ENCODE measurements at places on chromosomes 1 and 21.

- peak; percentile 16 for DNase-seq
These were observed 380.8 kb downstream of the HHIPL2 start for GRCh38 chr1:222167111-222167510.

GRCh38 chr1:156836041-156836654, 19.5 kb upstream of the SH2D2A start:
- DNase-seq, result no peak

DNA sequence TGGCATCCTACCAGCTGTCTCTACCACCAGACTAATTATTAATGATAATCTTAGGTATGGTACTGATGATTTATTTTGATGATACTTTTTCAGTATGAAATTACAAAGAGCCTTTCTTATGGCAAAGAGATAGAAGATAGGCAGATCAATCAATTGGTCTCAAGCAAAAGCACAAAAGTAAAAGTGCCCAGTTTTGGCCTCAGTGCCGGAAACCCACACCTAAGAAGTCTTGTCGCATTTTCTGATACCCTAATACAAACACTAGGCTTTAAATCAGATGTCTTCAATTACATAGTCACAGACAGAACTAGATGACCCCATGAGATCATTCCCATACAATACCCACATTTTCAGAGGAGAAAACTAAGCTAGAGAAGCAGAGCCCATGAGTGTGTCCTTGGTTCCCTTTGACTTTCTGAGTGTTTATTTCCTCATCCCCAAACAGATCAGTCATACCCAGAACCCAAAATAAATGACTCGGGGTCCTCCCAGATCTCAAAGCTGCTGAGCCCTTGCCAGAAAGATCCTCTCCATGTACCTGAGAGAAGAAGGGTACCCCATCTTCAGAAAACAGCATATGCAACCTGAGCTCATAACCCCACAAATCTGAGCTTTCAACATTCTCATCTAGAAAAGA, 7.7 kb downstream of the ITPKB start:
- DNase-seq, result no peak

GRCh38 chr1:34870395-34870794, 10.8 kb upstream of the SMIM12 start:
- peak; percentile 56 for DNase-seq

DNA sequence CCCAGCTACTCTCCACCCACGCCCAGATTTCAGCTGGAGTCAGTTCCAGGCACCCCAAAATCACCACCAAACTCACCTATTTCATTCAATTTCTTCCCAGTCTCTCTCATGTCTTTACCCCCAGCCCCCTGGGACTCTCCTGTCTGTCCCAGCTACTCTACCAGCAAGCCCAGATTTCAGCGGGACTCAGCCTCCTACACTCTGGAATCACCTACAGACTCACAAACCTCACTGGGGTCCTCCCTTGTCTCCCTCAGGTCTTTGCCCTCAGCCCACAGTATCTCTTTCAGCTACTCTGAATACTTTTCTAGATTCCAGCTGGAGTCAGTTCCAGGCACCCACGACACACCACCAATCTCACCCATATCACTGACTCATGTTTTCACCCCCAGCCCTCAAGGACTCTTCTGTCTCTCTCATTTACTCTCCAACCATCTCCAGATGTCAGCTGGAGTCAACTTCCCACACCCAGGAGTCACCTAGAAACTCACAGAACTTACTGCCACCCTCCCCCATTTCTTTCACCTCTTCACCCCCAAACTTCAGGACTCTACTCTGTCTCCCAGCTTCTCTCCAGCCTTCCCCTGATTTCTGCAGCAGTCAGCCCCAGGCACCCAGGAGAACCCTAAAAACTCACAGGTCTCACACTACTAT, 1529.3 kb upstream of the TPTE start:
- DNase-seq, result no peak

DNA sequence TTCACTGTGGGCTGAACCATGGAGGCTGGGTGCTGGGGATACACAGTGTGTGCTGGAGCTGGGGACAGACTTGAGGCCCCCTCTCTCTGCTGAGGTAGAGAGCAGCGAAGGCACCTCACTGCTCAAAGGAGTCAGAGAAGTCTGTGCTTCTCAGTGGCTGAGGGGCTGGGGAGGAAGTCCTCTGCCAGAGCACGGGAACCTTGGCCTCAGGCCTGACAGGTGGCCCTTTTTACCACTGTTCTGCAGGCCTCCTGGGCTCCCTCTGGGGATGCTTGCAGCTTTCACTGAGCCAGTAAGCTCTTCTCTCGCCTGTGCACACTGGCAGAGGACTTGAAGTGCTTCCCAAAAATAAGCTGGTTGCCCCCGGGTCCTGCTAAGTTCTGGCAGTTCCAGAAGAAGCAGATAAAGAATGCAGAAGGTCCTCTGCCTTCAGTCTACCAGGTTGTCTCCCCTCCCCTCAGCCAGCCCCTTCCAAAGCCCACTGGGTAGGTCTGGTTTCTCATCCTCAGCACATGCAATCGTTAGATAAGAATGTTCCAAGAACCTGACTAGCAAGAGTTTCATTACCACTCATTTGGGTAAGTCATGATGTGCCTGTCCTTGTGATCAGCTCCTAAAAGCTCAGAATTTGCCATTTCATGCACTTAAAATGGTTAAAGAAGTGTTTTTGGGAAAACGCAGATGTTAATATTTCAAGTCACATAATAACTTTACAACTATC, 53.9 kb downstream of the TENT5C start:
- DNase-seq, result no peak

GRCh38 chr21:36804874-36805611, 106.1 kb downstream of the SIM2 start:
- no peak for DNase-seq

GRCh38 chr21:39984286-39984991, 117.2 kb downstream of the PCP4 start:
- DNase-seq, result no peak

- DNase-seq, result no peak
These were observed 159.9 kb upstream of the JUN start for GRCh38 chr1:58943776-58944175.

DNA sequence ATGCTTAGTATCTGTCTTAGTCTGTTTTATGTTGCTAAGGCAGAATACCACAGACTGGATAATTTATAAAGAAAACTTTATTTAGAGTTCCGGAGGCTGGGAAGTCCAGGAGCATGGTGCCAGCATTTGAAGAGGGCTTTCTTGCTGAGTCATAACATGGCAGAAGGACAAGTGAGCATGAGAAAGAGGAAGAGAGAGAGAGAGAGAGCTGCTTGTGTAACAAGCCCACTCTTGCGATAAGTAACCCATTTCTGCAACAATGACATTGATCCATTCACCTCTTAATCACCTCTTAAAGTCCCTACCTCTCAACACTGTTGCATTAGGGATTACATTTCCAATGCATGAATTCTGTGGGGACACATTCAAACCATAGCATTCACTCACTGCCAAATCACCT, 11.7 kb upstream of the MYOCOS start:
- DNase-seq, result no peak

- DNase-seq, result no peak
These were observed 163.2 kb upstream of the COL6A1 start for GRCh38 chr21:45818276-45818903.

GRCh38 chr1:106268070-106268469, 788.4 kb upstream of the PRMT6 start:
- DNase-seq, result peak; percentile 59

DNA sequence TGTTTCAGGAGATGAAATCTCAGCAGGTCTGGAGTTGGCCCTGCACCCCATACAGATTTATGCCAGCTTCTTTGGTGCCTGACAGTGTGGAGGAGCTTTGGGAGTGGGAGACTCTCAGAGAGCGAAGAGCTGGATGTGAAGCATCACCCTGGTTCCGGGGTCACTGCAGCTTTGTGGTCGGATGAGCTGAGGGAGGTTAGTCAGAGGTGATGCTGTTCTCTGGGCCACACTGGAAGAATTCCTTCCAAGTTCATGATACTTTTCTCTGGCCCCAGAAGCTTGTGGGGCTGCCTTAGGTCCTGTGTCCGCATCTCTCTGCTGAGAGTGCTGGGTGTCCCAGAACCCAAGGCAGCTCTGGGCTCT, 467.8 kb downstream of the CAMTA1 start:
- DNase-seq, result no peak

GRCh38 chr1:210315529-210315928, 13.2 kb upstream of the HHAT start:
- DNase-seq, result no peak

- DNase-seq, result no peak
These were observed 1.6 kb downstream of the SYT2 start for GRCh38 chr1:202708456-202709275.
